GM13977 (cell line): ENCODE measurements at places on chromosomes 3 and 15.

- no peak for DNase-seq
These were observed 400.0 kb upstream of the C2CD4B start for GRCh38 chr15:62564886-62565633.

DNA sequence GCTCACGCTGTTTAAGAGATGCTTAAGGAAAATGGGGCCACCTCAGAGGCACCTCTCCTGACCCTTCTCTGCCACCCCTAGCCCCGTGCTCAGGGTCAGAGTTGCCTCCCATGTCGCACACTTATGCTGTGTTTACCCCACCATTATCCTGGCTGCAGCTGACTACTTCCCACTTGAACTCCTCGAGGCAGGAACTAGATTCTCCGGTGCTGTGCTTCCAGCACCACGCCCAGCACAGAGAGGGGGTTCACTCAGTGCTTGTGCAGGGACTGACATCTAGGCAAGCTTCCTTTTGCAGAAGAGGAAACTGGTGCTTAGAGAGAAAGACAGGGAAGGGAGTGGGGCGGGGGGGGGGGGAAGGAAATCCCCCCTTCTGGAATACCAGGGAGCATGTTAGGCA lies 340.1 kb downstream of the RORA start:
- no peak for DNase-seq

GRCh38 chr3:156727519-156728205 lies 53.3 kb downstream of the TIPARP start:
- no peak for DNase-seq

GRCh38 chr15:66078196-66078928 lies 175.2 kb downstream of the MEGF11 start:
- DNase-seq = no peak

DNA sequence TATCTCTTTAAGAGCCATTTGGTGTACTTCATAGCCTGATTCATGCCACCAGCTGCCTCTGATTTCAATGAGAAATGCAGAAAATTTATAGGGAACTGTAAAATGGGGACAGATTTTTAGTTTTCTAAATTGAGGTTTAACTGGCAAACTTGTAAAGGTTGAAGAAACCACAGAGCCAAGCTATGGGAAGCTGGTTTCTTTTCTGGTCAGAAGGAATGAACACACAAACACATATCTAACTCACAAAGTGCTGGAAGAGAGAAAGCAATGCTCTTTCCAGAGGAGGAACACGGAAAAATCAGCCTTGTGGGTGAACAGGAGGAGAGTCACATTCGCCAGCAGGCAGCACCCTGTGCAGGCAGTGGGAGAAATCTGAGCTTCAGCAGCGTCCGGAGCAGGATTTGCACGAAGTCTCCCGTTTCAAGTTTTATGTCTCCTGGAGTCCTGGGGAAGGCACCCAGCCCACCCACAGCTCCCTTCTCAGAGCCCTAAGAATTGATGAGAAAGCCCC lies 481 bp downstream of the MASP1 start:
- DNase-seq = no peak

DNA sequence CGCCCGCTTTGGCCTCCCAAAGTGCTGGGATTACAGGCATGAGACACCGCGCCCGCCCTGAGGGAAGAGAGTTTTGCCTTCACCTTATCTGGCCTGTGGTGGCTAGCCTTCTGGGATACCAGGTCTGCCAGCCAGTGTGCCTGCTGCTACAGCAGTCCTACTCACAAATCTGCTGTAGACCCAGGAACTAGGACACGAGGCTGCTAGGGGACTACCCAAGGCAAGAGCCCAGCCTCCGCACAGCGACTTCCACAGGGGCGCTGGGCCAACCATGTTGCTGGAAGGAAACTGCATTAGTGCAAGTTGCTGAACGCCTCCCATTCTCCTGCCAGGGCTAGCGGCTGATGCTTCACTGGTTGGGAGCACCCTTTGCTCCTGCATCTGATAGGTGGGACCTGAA lies 53.7 kb downstream of the DHX30 start:
- DNase-seq = no peak

- DNase-seq = no peak
These were observed 368.6 kb upstream of the MCTP2 start for GRCh38 chr15:93862791-93863190.
